Stromal cell of bone marrow (primary cell): ENCODE measurements at places on chromosomes 16 and 17.
A peak's percentile ranks its signal among the peaks of the same experiment; 100 is the strongest.

DNA sequence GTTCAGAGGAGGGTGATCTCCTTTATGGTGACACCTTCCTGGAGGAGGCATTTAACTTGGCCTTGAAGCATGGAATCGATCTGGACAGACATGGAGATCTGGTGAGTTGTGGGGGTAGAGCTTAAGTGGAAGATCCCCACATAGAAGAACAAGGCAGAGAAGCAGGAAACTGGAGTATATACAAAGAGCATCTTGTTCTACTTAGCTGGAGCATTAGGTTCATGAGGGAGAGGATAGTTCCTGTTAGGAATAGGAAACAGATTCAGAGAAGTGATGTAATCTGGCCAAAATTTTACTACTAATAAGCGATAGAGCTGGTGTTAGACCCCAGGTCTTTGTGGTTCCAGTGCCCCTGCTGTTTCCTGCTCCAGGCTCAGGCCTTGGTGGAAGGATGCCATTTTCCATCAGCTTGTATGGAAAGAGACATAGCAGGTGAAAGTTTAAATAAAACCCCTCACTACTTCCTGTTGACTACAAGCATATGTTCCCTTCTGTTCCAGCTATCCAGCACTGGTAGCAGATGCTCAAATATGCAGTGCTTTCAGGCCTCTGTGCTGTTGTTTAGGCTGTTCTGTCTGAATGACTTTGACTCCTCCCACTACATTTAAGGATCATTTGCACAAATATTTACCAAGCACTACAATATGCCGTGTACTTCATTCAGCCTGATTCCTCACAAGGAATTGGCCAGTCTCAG lies 9.4 kb downstream of the RPAIN start:
- DNase-seq: no peak

DNA sequence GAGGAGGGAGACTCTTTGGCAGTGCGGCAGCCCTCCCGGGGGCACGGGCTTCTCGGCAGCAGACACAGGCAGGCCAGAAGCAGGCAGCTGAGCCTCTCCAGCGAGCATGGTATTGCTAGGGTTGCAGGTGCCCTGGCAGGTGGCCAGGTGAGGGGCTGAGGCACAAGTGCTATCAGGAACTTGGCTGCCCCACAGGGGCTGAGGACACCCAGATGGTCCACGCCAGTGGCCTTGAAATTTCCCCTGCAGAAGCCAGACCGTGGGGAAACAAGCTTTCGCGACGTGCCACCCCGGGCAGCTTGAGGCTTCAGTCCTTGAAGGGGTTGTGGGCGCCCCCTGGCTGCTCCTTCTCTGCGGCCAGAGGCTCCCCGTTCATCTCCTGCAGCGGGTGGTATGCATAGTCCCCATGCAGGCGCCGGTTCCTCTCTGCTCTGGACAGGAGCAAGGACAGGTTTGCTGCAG lies 8.5 kb downstream of the NAGPA start:
- no peak for DNase-seq

DNA sequence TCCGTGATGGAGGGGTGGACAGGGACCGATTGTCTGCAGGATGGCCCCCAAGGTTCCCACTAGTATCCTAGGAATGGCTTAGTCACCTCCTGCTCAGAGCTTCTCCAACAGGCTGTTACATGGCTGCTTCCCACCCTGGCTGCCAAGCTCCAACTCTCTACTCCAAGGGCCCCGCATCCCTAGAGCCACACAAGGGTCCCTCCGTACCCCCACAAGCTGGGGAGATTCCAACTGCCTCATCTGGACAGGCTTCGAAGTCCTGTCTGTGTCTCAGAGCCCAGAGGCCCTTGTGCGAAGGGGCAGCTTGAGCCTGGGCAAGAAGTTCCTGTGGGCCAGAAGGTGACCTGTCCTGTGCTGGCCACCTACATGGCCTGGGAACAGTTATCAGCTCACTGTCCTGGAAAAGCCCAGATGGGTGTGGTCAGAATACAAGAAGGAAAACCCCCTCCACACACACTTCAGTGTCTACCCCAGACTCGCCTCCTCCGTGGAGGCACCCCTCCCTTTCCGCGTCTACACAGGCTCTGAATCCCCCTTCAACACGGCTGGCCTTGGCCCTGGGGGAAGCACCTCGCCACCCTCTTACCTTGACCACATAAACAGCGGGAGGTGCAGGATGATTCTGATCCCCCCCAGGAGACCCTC lies 586 bp downstream of the MEAK7 start:
- DNase-seq: no peak

GRCh38 chr16:85557083-85557970 lies 55.8 kb upstream of the GSE1 start:
- DNase-seq: no peak

GRCh38 chr17:43846221-43846712 lies 709 bp upstream of the CD300LG start:
- peak; percentile 45 for DNase-seq

GRCh38 chr16:74627506-74628220 lies 20.7 kb upstream of the GLG1 start:
- DNase-seq: no peak

GRCh38 chr17:379531-380465 lies 27.2 kb upstream of the RPH3AL start:
- DNase-seq: no peak

- no peak for DNase-seq
Observed at GRCh38 chr17:46053911-46054534, 55.0 kb downstream of the STH start.

GRCh38 chr16:48590476-48590875 lies 19.5 kb downstream of the N4BP1 start:
- DNase-seq: no peak
